Stimulated activated CD8-positive, alpha-beta memory T cell treated with anti-CD3 and anti-CD28 coated beads, Interleukin-4, amount 100 ng/mL, for 4 hours (primary cell): ENCODE measurements at places on chromosomes 4 and X.

DNA sequence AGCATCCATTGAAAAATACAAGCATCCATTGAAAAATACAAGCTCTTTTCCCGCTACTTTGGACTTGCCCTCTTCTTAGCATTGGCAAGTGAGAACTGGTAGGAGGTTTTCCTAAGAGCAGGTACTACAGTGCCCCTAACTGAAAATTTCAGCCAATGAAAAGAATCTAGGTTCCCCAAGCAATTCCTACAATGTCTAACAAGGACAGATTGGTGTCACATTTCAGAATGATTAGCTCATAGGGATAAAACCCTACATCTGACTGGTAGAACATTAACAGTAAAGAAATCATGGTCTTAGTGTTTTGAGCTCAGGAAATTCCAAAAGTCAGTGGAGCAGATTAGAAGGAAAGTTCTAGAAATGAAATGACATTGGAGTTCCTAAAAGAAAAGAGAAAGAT lies 68.6 kb upstream of the QRFPR start:
- DNase-seq, result no peak

GRCh38 chr4:67035501-67035900 lies 509.8 kb downstream of the CENPC start:
- no peak for DNase-seq

- no peak for DNase-seq
Observed at GRCh38 chrX:150566734-150567182, 1.7 kb upstream of the MTM1 start.

GRCh38 chr4:13059019-13059418 lies 425.1 kb downstream of the RAB28 start:
- no peak for DNase-seq

- DNase-seq, result no peak
Observed at GRCh38 chr4:123984886-123985285, 588.3 kb downstream of the SPRY1 start.

DNA sequence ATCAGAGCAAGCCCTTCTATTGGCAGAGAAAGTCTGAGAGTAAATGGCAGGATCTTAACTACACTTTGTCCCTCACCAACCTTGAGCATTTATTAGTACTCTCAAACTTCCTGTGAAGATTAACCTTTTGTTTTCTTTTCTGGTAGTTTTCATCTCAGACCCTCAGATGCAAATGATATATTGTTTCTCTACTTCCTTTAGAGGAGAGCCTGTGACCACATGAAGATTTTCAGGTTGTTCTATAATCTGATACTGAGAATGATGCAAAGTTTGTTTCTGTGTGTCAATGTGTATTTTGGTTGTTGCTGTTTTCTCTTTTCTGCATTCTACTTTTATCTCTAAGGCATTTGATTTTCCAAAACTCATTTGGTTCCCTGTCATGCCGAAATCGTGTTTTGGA lies 165.8 kb upstream of the CYSLTR1 start:
- no peak for DNase-seq

DNA sequence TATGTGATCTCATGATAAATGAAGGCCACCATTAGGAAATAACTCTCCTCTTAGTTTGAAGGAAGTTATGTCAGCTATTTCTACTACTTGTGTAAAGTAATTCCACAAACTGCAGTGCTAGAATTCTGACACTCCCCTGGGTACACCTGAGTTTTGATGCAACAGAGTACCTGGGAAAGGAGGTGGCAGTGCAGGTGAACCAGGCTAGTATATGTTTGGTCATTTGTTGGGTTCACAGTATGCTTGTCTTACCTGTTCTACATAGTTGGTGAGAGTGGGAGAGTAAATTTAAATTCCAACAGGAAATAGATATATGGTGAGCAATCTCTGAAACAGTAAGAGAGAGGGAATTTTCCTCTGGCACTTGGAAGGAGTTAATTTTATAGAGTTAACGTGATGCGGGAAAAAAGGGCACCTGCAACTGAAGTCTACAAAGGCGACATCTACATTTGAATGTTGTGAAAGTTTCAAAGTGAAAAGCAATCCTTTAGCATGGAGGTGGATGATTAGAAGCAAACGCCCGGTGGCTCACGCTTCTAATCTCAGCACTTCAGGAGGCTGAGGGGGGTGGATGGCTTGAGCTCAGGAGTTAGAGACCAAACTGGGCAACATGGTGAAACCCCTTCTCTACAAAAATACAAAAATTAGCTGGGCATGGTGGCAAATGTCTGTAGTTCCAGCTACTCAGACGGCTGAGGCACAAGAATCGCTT lies 8.3 kb upstream of the SLC10A6 start:
- DNase-seq, result no peak
